ENCODE measurements at places on chromosomes 3 and 15.
A peak's percentile ranks its signal among the peaks of the same experiment; 100 is the strongest.

DNA sequence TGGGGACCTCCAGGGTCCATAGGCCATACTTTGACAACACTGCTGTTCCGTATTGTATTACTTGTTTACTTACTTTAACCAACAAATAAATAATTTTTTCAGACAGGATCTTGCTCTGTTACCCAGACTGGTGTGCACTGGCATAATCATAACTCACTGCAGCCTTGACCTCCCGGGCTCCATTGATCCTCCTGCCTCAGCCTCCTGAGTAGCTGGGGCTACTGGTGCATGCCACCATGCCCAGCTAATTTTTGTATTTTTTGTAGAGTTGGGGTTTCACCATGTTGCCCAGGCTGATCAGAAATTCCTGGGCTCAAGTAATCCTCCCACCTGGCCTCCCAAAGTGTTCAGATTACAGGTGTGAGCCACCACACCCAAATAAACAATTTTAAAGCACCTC lies 64.9 kb upstream of the C15orf39 start:
- DNase-seq, result no peak

- DNase-seq, result no peak
Observed at GRCh38 chr3:51958603-51959521, 3.7 kb downstream of the GPR62 start.

DNA sequence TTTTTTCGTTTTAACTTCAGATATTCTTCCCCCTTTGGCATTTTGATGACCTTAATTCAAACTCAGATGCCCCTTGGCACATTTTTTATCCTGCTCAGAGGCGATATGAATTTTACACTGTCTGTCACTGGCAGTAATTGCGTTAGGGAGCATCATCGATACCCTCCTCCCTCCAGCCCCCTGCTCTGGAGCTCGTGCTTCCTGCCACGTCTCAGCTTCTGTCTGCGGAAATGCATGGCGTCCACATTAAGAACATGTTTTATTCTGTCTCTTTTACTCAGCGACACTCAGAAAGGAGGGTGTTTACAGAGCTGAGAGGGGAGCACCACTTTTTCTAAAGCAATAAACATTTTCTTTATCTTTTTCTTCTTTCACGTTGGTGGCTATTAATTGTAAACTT lies 254.2 kb downstream of the EBLN2 start:
- DNase-seq, result peak; percentile 8

GRCh38 chr3:195727606-195728195 lies 6.9 kb downstream of the MUC20 start:
- DNase-seq, result no peak

DNA sequence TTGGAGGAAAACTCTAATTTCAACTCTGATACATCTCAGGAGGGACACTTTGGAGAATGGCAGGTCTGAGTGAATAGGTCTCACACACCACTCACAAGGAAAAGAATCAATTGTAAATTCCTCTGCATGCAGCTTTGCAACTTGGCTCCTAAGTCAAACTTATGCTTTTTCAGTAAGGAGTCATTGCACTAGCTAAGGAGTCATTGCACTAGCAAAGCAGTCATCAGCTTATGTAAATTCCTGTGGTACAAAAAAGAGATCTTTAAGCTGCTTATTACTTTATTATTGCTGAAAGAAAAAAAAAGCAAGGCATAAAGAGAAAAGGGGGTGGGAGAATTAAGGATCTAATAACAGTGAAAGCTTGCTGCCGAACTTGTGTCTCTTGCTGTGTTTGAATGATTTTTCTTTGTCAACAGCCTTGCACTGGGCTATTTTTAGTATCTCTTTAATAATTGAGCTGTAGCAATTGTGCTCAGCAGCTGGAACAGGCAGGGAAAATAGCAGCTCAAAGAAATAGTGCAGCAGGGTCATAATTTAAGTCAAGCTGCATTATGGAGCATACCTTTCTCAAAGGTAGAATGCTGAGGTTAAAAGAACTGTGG lies 154.3 kb upstream of the ARPP21 start:
- no peak for DNase-seq

DNA sequence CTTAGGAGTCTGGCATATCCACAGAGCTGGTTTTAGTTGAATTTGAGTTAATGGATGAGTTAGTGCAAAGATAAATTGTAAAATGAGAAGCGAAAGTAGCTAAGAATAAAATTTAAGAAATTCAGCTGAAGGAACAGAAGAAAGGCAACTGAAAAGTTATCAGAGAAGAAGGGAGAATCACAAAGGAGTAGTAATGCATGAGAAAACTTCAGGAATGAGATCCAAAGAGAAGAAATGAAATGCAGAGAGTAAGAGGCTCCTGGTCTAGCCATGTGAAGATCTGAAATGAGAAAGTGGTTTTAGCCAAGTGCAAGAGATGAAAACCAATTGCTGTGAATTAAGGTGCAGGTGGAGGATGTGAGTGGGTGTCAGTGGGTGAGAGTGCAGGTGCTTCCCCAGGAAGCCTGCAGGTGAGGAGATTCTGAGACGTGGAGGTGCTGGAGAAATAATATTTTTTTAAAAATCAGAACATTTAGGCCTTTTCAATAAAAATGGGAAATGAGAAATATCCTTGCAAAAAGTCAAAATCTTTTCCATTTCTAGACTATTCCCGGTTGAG lies 18.5 kb downstream of the KBTBD8 start:
- DNase-seq, result no peak

DNA sequence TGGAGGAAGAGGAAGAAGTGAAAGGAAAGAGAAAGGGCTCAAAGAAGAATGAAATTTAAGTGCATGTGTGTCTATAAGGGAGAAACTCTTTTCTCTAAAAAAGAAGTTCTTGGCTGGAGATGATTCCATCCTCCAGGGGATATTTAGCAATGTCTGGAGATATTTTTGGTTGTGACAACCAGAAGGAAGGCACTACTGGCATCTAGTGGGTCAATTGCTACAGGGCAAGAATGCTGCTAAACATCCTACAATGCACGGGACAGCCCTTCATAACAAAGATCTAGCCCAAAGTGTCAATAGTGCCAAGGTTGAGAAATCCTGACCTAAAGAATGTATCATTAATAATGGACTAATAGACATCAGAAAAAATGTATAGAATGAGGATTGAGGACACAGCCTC lies 57.4 kb upstream of the ST3GAL6 start:
- no peak for DNase-seq

DNA sequence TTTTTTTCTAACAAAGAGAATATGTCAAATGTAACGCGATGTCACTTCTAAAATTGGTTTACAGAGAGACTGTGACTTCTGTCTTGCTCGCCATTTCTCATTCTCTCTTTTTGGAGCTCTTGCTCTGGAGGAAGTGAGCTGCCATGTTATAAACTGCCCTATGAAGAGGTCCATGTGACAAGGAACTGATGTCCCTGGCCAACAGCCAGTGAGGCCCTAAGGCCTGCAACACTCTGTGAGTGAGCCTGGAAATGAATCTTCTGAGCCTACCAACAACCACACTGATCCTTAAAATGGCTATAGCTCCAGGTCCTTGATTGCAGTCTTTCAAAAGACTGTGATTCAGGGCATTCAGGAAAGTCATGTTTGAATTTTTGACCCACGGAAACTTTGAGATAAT lies 49.9 kb downstream of the NMD3 start:
- DNase-seq, result no peak

- DNase-seq, result no peak
Observed at GRCh38 chr3:186664506-186664905, 1.3 kb upstream of the HRG start.

GRCh38 chr15:76861815-76862397 lies 43.2 kb downstream of the SCAPER start:
- DNase-seq, result no peak

DNA sequence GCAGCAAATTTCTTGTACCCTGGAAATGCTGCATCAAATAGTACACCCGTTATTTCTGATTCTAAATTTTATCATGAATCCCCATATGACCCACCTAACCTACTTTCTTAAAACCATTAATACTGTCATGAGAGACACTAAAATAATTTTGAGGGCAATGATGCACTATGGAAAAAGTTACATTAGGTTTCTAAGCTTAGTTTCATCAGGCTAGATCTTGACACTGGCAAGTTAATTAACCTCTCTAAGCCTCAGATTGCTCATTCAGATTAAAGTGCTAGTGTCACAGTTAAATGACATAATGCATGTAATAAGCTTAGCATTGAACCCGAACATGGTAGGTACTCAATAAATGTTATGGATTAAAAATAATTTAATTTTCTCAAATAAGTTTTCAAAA lies 8.2 kb downstream of the GOLIM4 start:
- no peak for DNase-seq

GRCh38 chr3:195250473-195251251 lies 20.3 kb downstream of the XXYLT1 start:
- peak; percentile 36 for DNase-seq

DNA sequence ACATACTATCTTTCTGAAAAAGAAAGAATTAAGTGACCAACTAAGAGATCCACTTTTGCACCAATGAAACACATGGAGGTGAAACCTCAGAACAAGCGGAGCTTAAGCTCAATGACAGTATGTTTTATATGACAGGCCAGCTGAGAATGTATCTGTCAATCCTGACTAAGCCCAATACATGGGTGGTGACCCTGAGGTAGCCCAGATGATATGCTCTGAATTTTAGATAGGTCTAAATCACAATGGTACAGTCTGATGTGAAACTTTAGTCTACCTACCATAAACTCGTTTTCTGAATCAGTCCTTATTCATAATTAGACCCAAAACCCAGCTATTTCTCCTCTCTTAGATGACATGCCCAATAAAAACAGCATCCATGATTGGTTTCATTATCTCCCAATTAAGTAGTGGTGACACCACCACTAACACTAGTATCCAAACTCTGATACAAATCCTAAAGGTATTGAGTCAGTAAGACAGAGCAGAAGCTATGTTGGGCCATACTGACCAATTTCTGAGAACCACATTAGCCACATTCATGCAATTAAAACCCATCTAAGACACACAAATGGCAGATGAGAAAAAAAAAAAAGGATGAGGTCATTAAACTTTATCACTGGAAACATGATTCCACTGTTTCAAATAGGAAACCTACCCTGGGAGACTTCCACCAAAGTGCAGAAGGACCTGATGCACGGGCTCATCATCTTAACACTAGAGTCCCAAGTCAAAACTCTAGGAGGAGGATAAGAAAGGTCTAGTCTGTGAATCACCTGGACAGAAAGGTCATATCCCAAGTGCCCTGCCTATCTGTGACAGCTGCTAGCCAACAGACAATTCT lies 20.6 kb downstream of the CMTM6 start:
- DNase-seq, result no peak

DNA sequence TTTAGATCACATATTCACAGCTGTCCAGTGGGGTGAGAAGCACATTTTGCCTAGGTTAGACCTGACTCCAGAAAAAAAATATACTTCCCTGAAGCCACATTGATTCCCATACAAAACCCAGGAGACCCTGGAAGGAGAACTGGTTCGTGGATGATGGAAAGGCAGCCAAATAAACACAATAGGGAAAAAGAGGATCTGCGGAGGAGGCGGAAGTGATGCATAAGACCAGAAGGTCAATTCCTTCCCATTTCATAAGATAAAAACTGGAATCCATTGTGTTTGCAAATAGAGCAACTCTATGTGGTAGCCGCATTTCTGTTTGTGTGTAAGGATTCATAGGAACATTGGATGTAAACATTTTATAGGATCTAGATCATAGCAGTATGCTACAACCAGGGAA lies 781.9 kb upstream of the GRM7 start:
- no peak for DNase-seq

GRCh38 chr3:153961494-153961893 lies 159.7 kb upstream of the ARHGEF26 start:
- no peak for DNase-seq

DNA sequence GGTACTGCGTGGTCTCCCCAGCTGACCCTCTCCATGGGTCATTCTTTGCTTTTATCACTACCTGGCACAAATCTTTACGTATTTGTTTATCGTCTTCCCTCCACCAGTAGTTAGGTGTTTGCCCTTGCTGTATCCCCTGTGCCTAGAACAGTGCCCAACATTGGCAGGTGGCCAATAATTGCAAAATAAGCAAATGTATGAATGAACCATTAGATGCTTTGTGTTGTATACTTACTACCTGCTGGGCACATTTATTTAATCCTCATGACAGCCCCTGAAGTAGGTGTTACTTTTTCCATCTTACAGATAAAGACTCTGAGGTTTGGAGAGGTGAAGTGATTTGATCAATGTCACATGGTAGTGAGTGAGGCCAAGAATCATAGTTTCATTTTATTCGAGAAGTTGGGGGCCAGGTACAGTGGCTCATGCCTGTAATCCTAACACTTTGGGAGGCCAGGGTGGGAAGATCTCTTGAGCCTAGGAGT lies 2.0 kb upstream of the TWF2 start:
- no peak for DNase-seq

GRCh38 chr3:79661896-79662295 lies 105.9 kb downstream of the ROBO1 start:
- DNase-seq, result no peak

GRCh38 chr3:62805580-62806277 lies 69.5 kb downstream of the CADPS start:
- DNase-seq, result no peak

DNA sequence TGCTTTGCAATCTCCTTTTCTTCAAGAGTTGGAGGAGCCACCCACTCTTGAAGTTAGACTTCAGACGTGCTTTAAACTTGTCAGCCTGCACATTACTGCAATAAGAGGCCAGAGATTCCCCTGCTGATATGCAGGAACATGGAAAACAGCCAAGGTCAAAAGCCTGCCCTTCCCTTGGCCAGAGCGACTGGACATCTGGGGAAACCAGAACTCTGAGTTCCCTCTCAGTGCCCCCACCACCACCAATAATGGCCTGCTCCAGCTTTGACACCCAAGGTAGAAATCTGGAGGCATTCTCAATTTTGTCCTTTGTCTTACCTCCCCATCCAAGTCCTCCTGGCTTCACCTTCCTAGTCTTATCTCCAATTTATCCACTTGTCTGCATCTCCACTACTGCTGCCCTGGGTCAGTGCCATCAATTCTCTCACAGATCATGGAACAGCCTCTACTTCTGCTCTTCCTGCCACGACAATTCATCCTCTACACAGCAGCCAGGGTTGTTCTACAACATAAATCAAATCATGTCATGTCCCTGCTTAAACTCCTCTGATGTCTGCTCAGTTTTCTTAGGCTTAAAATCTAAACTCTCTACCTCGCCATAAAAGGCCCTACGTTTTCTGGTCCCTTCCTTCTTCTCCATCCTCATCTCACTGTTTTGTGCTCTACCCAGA lies 191.6 kb upstream of the WNT5A start:
- no peak for DNase-seq

GRCh38 chr3:41418961-41419691 lies 219.8 kb downstream of the CTNNB1 start:
- peak; percentile 43 for DNase-seq

GRCh38 chr3:55725681-55726500 lies 238.8 kb upstream of the WNT5A start:
- DNase-seq, result no peak

- no peak for DNase-seq
Observed at GRCh38 chr3:148990236-148990635, 1.1 kb upstream of the GYG1 start.

DNA sequence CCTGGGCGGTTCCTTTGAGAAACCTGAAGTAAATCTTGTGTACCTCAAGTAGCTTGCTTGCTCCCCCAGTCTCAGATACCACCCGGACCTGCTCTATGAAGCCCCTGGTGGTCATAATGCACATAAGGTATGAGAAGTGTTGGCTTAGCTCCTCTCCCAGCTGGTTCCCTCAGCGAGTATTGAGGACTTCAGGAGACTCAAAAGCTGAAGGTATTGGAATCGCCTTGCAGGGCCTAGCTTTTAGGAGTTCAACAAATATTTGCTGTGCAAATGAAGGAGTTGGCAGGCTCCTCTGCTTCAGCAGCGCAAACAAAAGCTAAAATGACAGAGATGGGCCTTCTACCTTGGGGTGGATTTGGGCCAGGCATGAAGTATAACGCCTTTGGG lies 1.7 kb downstream of the CMTM8 start:
- DNase-seq, result peak; percentile 14

Measured in fibroblast of upper back skin (primary cell).